ENCODE measurements at places on chromosomes 3 and 15.

- DNase-seq, result no peak
Observed at GRCh38 chr15:70907784-70908471, 15.3 kb downstream of the LRRC49 start.

DNA sequence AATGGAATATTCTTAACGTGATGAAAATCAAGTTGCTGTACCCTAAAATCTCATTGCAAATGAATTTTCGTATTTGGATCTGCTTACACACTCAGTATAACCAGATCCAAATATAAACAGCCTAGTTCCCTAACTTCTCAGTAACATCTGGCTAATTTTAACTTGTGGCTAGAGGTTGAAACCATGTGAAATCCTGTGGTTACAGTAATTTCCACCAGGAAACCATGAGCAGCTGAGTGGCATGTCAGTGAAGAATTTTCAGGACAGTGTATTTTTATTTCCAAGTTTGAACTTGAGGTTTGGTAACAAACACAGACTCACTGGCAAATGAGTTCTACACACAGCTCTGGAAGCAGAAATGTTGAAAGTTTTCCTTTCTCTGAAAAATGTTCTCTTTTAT is 754.1 kb downstream of the NR2F2 start:
- peak; percentile 53 for DNase-seq

GRCh38 chr3:51945031-51945840 is 3.1 kb downstream of the PARP3 start:
- DNase-seq, result no peak

- no peak for DNase-seq
Observed at GRCh38 chr3:27319304-27319703, 49.9 kb downstream of the NEK10 start.

DNA sequence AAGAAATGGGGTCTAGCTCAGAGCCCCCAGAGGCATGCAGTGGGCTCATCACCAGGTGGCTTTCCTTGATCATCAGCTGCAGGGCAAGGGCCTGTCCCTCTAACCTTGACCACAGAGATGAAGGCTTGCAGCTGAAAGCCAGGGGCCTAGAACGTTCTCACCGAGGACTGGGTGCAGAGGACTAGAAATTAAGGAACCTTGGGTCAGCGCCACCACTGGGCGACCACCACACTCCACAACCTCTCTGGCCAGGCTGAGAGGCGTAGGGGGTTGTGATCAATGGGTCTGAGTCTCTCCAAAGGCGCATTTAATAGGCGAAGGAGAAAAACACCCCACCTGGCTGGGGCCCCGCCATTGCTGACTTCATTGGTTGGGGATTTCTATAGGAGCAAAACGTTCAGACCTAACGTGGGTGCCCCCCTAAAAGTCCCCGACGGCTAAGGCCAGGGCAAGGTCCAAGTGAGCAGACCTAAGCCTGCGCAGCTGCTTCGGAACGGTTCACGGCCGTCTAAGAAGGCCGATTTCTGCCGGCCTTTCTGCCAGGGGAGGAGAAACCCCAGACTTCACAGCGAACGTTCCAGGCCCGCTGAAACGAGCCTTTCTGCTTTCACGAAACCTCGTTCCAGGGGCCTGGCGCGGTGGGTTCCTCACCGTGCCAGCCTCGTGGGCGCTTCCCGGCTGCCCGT is 915 bp downstream of the BCL2L10 start:
- DNase-seq, result no peak

DNA sequence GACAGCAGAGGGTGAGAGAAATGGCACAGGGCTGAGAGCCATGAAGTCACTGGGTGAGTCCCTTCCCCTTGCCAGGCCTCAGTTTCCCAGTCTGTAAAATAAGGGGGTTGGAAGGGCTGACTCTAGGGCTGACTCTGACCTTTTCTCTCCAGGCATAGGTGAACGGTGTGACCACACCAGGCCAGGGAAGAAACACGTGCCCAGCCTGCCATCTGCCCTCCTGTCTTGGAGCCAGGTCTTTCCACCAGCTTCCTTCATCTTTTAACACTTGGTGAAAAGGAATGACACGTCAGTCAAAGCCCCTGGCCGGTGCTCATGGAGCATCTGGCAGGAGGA is 74.4 kb downstream of the CPN2 start:
- no peak for DNase-seq
